ENCODE measurements at places on chromosomes 1 and 21.

- no peak for DNase-seq
Observed at GRCh38 chr1:167476061-167476460, 42.3 kb downstream of the CD247 start.

DNA sequence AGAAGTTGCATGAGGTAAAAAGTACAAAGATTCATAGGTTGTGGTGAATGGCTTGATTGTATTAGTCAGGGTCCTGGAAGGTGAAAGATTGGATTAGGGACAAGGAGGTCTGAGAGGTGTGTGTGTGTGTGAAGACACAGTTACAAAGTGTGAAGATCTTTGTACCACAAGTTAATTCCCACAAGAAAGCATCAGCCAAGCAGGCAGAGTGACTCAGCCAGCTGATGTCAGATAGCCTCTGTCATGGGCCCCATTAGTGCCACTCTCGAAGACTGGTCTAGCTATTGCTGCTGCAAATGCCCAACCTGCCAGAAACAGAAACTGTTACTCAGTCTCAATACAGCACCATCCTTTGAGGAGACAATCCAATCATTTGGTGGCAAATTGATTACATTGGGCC is 96.5 kb downstream of the DTL start:
- DNase-seq = no peak

- DNase-seq = no peak
Observed at GRCh38 chr1:56534130-56534651, 45.2 kb downstream of the PLPP3 start.

DNA sequence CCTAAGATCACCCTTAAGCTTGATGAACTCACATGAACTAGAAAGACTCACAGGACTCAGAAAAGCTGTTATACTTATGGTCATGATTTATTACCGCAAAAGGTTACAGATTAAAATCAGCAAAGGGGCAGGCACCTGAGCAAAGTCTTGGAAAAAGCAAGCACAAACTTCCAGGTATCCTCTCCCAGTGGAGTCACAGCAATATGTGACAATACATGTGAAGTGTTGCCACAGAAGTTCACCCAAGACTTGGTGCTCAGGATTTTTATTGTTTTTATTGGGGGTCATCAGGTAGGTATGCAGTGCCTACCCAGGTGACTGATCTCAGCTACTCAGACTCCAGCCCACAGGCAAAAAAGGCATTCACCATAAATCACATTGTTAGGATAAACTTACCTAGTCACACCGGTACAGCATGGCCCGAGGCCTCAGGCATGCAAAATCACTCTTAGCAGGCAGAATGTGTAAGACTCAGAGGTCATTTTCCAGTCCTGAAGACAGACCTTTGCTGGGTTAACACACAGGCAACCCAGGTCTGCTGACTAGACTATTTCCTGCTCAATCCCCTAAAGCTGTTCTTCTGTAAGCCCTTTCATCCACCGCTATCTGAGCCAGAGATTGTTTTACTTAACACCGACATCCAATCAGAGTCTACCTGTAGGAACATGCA is 55.6 kb downstream of the SSX2IP start:
- no peak for DNase-seq

DNA sequence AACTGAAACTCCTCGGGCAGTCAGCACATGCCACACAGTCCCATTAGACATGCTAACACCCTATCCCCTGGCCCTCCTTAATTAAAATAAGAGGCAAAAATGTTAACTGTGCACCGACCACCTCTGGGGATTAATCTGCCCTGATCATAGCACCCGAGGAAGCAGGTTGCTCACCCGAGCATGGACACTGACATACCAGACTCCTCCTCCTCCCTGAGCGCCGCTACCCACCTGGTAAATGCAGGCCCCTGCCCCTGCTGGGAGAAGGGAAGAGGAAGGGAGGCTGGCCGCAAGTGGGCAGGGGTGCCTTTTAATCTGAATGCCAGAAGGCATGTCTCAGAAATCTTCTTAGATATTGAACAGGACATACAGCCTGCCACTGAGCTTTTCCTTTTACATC is 360.9 kb downstream of the RRAGC start:
- no peak for DNase-seq

DNA sequence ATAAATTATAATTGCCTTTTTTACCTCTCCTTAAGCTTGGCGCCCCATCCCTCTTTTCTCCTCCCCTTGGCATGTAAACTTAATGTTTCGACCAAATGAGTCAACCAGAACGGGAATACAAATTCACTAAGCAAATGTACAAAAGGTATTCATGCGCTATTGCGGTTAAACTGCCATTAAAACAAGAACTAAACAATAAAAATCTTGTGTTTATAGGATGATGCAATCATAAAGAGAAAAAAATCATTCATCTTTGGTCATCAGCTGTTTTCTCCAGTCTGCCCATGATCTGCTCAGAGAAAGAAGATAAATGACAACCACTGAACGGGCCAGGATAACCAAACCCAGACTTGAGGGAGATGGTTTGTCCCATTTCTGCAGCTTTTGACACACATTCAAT is 534.2 kb upstream of the PLXNA2 start:
- no peak for DNase-seq

DNA sequence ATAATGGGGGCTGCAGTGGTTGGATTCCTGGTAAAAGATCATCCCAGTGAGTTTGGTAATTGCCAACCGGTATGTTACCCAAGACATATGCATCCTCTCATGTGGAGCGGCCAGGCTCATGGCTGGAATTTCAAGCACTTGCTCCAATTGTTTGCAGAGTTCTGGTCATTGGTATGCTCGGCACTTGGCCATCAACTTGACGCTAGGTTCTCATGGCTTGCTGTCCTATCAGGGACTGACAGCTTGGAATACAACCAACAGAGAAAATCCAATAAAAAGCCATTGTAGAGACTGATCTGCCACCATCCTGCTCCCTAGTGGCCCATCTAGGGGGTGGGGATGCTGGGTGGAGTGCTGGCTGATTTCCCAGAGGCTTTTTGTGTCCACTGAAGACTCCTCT is 120.9 kb downstream of the EDEM3 start:
- DNase-seq = no peak

Measured in central memory CD8-positive, alpha-beta T cell (primary cell).